ENCODE measurements at places on chromosomes 3 and 15.

- no peak for DNase-seq
These were observed 213.8 kb downstream of the RPLP1 start for GRCh38 chr15:69666441-69666882.

GRCh38 chr3:16089521-16089920, 85.0 kb upstream of the GALNT15 start:
- no peak for DNase-seq

DNA sequence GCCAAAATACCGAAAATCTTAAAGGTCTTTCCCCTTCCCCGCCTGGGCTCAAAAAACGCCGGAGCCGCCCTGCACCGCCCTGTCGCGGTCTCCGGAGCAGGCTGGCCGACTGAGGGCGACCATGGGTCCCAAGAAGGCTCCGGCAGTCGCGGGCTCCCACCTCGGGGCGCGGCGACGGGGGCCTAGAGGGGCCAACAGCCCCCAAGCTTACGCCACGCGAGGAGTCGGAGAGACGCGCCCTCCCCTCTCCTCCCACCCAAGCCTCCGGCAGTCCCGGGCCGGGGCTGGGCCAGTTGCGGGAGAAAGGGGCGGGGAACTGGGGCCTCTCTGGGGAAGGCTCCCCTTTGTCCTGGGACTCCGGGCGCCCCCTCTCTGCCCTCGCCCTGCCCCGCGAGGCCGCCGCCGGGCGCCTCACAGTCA, 69.2 kb downstream of the GOLGA8B start:
- DNase-seq = peak; percentile 19

GRCh38 chr3:135862361-135862760, 103.2 kb upstream of the PPP2R3A start:
- DNase-seq = no peak

DNA sequence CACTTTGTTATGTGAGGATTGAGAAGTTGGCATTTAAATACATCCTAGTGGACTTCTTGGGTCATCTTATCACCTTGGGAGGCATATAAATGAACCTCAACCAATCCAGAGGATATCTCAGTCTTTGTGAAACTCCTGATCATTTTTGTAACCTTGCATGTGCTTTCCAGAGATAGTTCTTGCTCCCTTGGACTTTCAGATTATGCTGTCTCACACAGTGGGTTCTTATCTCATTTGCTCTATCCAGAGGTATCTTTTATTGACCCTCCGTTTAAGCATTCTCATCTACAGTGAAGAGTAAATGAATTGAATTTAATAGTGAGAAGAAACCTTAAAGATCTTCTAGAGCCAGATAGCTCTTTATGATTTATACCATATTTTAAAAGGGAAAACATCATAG, 10.4 kb downstream of the ARMC8 start:
- no peak for DNase-seq

DNA sequence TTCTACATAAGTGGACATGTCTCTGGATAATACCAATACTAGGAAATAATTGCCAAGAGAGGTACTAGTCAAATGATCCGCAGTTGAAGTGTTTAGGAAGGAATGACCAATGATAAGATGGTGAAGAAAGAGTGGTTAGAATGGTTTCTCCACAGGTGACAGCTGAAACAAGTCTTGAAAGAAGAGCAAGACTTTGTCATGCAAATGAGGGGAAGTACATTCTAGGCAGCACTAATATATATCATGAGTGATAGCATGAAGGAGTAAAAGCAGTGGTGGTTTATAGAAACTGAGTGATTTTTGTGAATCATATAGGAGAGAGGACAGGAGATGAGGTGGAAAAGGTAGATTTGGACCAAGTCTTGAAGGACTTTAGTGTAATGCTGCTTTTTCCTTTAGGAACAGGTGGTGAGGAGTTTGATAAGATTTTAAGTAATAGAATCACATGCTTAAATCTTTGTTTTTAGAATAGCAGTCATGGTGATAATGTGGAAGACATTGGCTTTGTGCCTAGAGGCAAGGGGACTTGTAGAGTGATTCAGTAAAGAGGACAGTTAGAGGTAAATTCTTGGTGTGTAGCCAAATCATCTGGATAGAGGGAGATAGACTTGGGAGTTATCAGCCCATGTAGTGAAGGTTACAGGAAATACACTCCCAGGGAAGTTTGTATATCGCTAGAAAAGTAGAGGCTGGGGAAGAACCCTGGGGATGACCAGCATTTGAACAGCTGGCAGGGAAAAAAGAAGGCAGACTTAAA, 31.9 kb downstream of the SLMAP start:
- peak; percentile 8 for DNase-seq

GRCh38 chr3:171172070-171172469, 145.6 kb upstream of the SLC2A2 start:
- DNase-seq = peak; percentile 5

DNA sequence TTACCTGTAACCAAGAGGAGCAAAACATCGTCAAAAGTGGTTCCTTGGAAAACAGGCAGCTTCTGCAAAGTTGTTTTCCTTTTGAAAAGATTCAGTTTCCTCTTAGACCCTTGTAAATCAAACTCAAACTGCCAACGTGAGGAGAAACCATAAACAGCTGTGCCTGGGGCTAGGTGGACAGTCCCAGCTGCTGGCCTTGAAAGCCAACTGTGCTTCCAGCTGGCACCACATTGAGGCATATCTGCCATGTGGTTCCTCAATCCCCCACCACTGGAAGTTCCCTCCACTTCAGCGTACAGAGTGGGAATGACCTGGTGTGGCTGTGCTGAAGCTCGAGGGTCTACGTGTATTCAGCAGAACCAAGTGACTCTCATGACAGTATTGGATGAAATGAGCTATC, 40.9 kb downstream of the HRH1 start:
- DNase-seq = peak; percentile 93

- DNase-seq = no peak
These were observed 986.5 kb downstream of the ROBO2 start for GRCh38 chr3:78026318-78026828.

GRCh38 chr3:159828542-159828943, 160.1 kb upstream of the IL12A start:
- peak; percentile 81 for DNase-seq

GRCh38 chr3:37243820-37244748, 69.7 kb upstream of the LRRFIP2 start:
- peak; percentile 58 for DNase-seq

DNA sequence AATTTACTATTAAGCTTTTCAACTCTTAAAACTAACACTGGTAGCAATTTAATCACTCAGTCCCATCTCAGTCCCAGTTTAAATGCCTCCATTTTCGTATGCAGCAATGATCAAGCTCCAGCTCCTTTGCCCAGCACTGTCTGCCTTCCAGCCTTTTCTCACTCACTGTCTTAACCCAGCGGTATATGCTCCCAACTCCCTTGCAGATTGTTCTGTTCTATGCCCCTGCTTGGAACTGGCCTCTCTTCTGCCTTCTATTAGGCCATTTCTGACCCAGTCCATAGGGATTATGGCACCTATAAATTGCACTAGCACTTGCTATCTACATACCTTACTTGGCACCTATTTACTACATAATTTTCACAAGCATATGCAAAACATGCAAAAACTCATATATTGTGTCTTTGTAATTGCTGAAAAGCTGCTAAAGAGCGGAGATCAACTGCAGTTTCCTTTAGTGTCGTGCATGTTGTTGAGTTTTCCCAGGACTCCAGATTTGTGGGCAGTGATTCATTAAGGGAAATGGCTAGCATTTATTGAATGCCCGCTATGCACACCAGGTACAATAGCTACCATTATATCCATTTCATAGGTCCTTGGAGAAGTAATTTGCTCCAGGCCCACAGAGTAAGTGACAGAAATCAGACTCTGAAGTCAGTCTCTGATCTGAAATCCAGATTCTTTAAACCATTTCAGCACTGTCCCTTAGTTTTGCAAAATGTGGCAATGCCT, 24.4 kb downstream of the CRBN start:
- no peak for DNase-seq

GRCh38 chr3:78221796-78222195, 1181.9 kb downstream of the ROBO2 start:
- no peak for DNase-seq

- no peak for DNase-seq
These were observed 48.5 kb downstream of the USP13 start for GRCh38 chr3:179701176-179701827.

Measured in NCI-H69 (cell line).